ENCODE measurements at places on chromosomes 2 and 18.

- DNase-seq = no peak
Measured at GRCh38 chr2:168660870-168661862, 141.3 kb upstream of the NOSTRIN start.

GRCh38 chr2:32271063-32271462 is 6.4 kb upstream of the NLRC4 start:
- no peak for DNase-seq

GRCh38 chr18:13611142-13611600 is 115.2 kb downstream of the FAM210A start:
- DNase-seq = no peak

DNA sequence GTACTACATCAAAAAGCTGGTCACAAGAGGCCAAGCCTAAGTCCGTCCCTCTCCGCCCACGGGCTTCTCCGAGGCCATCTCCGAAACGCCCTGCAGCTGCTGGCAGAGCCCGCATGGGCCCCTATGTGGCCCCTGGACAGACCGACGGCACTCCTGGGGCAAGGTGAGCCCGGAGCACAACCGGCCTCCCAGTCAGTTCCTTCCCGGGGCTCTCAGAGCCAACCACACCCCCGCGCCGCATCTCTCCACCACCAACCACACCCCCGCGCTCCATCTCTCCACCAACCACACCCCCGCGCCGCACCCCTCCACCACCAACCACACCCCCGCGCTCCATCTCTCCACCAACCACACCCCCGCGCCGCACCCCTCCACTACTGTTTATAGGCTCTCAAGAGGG is 93.5 kb downstream of the ZNF516 start:
- no peak for DNase-seq

DNA sequence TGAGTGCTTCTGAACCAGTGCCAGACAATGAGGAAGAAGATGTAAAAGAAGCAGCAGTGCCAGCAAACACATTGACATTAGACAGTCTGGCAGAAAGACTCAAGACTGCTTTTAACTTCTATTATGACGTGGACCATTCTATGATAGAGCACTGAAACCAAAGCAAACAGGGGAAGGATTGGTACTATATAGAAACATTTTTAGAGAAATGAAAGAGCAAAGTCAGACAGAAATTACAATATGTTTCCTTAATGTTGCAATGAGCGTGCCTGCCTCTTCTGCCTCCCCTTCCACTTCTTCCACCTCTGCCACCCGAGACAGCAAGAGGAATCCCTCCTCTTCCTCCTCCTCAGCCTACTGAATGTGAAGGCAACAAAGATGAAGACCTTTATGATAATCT is 39.7 kb downstream of the DHX57 start:
- no peak for DNase-seq

DNA sequence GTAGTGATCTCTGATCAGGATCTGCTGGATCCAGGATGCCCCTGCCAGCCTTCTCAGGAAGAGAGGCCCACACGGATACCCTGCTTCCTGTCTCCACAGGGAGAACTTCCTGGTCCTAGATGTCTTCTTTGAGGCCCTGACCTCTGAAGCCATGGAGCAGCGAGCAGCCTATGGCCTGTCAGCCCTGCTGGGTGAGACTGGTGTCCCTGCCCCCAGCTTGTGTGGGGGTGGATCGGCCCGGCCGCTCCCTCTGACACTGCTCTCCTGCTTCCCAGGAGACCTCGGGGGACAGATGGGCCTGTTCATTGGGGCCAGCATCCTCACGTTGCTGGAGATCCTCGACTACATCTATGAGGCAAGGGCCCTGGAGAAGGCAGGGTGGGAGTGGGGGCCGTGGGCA is 6.6 kb downstream of the CHPF start:
- DNase-seq = no peak

DNA sequence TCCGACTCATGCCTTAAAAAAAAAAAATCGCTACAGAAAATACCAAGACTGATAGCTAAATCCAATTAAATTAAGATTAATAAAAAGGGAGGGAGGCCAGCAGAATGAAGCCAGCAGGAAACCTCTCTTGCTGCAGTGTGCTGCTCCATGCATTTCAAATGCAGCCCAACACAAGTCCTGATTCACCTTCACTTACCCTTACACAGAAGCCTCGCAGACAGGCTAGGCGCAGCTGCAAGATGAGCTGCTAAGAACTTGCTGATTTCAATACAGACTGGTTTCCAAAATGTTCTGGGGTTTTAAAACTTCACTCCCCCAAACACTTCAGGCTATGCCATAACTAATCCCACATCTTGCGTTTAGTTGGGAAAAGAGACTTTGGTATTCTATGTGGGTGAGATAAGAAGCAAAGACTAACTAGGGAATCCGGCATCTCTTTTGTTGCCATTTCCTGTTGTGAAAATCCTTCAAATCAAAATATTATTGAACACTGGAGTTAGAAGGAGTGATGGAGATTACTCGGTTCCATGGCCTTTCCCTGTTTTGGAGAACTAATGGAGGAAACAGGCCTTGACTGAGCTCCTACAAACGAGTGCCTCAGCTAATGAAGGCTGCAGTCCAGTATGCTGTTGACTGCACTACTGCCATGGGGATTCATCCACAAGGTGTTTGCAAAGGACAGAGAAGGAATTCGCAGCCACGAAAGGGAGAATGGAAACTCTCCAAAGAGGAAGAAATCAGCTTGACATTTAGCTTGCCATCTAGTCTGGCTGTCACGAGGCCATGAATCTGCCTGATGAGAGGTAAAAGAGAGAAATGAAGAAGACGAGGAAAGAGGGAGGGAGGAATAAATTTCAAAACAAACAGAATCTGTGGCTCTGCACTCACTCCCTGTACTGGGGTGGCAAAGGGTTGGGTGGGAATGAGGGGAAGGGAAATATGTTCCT is 67.3 kb downstream of the CLHC1 start:
- DNase-seq = no peak

- no peak for DNase-seq
Measured at GRCh38 chr2:199962203-199962602, 6.8 kb downstream of the MAIP1 start.

- no peak for DNase-seq
Measured at GRCh38 chr2:126638746-126639145, 17.2 kb upstream of the GYPC start.

- DNase-seq = no peak
Measured at GRCh38 chr18:79875931-79876461, 75.5 kb downstream of the SLC66A2 start.

DNA sequence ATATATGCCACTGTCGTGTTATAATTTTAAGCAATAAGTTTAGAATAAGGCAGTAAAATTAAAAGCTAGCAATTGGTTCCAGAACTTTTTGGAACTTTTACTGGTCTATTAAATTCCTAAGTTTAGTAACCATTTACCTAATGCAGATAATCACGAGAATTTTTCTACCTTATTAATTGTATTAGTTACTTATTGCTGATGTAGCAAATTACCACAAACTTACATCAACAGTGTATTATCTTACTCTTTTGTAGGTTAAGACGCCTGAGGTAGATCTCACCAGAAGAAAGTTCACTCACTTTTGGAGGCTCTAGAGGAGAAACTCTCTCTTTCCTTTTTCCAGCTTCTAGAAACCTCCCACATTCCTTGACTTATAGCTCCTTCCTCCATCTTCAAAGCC is 14.0 kb upstream of the UBE2E3 start:
- DNase-seq = no peak

DNA sequence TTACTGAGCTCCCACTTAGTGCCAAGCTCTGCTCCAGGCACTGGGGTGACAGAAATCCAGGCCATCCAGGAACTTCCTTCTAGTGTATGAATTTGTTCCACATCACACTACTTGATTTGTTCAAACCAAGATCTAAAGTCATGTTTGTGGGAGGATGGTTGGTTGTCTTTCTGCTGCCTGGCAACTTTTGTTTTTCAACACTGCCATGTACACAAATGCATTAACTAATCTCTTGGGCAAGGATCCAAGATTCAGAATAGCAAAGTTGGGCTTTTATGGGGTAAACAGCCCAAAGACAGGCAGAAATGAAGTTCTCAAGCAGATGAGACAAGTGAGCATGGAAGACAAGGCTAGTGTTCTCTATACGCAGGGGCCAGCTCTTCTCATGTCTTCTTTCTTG is 53.4 kb upstream of the PROKR1 start:
- DNase-seq = no peak

- no peak for DNase-seq
Measured at GRCh38 chr18:3777122-3777521, 327.1 kb downstream of the TGIF1 start.

GRCh38 chr2:134178138-134178877 is 75.6 kb upstream of the MGAT5 start:
- no peak for DNase-seq

- DNase-seq = no peak
Measured at GRCh38 chr2:234514099-234514498, 17.2 kb upstream of the ARL4C start.

DNA sequence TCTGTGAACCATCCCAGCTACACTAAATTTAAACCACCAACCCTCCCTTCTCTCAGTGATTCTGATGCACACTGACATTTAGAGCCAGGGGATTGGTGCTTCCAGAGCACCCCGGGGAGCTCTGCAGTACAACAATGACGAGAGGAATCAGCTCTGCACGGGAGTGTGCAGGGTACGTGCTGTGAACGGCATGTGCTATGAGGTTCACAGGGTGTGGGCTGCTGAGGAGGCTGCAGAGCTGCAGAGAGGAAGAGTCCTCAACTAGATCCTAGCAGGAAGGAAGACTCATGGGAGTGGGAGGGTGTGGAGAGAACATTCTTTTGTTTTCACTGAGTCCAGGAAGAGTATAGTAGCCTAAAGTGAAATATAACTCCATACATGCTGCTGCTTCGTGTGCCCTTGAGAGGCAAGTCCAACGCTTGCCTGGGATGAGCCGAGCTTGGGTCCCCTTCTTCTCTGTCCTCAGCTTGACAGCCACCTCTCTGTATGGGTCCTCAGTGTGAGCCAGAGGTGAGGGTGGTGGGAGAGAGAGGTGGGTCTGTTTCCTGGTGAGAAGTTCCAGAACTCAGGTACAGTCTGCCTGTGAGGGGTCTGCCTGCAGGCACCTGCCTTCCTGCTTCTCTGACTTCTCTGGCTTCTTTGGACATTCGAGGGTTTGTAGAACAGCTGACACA is 118.8 kb downstream of the CTIF start:
- no peak for DNase-seq

DNA sequence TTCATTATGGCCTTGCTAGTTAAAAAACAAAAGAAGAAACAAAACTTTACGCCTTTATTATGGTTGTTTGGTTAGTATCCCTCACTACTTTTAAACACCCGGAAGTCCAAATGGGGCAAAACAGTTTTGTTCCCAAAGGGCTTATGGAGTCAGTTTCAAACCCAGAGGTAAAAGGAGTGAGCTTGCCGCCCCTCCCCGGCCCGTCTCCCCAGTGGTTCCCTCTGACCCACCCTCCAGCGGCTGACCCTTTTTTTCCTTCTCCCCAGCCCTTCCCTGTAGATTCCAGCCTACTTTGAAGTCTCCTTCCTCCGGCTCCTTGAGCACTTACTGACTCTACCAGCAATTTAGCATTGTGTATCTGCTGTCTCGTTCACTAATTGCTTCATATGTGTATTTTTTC is 209.2 kb downstream of the ICOS start:
- DNase-seq = no peak

- no peak for DNase-seq
Measured at GRCh38 chr2:240912878-240913809, 7.0 kb downstream of the CROCC2 start.

- DNase-seq = no peak
Measured at GRCh38 chr2:193895226-193895625, 1700.5 kb upstream of the TMEFF2 start.

GRCh38 chr2:20113986-20114938 is 62.8 kb upstream of the LAPTM4A start:
- no peak for DNase-seq

DNA sequence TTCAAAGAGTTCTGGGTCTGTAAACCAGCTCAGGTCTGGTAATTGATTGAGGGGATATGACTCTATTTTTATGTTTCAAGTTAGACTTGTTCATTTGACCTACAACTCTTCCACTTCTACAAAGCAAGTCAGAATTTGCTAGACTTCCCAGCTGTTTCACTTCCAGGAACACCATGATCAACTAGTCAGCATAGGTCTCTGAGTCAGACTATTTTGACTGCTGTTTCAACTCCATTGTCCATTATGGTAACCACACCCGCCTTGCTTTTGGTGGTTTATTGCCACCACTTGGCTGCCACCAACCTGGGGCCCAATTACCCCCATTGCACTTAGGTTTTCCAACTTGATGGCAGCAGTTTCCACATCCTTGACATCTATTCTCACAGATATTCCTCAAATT is 116.6 kb downstream of the LAMA3 start:
- no peak for DNase-seq

DNA sequence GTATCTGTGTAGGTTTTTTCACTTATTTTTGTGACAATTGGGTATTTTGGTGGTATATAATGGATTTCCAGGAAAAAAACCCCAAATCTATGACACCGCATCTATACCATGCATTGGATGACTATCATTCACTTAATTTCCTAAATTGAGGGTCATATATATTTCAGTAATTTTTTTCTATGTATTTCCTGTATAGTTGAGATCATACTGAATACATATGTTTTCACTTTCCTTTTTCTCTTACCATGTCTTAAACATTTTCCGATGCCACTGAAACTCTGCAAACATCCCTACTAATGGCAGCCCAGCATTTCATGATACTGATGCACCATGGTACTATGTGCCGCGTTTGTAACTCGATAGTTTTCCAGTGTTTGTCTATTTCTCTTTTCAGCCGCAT is 40.4 kb downstream of the CDKL4 start:
- DNase-seq = no peak

GRCh38 chr18:27520401-27520800 is 335.3 kb upstream of the CHST9 start:
- no peak for DNase-seq

DNA sequence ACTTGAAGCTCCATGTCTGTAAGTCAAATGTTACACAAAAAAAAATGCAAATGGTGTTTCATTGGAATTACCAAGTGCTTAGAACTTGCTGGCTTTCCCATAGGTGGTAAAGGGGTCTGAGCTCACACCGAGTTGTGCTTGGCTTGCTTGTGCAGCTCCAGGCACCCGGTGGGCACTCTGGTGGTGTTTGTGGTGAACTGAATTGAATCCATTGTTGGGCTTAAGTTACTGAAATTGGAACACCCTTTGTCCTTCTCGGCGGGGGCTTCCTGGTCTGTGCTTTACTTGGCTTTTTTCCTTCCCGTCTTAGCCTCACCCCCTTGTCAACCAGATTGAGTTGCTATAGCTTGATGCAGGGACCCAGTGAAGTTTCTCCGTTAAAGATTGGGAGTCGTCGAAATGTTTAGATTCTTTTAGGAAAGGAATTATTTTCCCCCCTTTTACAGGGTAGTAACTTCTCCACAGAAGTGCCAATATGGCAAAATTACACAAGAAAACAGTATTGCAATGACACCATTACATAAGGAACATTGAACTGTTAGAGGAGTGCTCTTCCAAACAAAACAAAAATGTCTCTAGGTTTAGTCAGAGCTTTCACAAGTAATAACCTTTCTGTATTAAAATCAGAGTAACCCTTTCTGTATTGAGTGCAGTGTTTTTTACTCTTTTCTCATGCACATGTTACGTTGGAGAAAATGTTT is 97.9 kb upstream of the IL1R2 start:
- no peak for DNase-seq
